ENCODE measurements at places on chromosomes 1 and 21.

GRCh38 chr1:204361781-204362180 lies 2.1 kb upstream of the PLEKHA6 start:
- DNase-seq = no peak

DNA sequence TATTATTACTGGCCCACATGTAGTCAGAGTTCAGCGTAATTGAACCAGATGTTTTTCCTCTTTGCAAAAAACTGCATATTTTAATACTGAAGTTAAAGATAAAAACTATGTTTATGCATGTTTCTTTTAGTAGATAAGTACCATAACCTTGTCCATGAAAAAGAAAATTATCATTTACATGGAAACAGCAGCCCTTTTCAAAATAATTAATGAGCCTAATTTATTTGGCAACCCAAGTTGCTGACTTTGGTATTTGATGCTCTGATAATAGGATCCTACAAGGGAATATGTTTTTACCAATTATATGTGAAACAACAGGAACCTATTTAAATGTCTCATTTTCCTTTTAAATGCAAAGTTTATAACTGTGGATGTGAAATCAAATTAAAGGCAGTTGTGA lies 281.3 kb upstream of the C1orf105 start:
- DNase-seq = no peak

GRCh38 chr1:51535006-51535592 lies 16.0 kb upstream of the EPS15 start:
- DNase-seq = peak; percentile 21

DNA sequence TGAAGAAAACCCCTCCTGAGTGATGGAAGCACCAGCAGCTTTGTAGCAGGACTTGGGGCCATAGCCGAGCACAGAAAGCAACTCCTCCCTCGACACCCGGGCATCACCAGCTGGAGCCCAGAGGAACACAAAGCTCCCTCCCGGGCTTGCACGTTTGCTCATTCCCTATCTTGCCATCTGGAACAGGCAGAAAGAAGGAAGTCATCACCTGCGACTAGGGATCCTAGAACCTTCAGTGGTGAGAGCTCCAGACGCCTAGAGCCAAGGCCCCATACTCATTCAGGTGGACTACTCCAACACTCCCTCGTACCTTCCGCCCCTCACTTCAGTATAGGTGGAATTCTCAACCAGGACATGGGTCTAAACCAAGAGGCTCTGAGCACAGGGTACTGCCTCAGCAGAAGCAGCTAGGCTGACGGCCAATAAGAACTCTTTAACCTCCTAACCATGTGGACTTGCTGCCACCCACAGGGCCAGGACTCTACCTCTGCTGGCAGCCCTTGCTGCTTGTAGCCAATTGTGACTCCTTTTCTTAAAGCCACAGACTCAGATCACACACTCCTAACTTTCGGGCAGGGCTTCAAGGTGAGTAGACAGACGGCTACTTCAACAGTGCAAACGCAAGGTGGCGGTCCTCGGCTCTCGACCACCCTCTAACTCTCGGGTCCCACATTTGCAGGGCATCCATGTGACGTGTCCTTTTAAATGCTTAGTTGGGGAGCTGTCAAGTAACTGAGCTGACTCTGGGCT lies 65.4 kb downstream of the NPHP4 start:
- DNase-seq = no peak

GRCh38 chr1:241598249-241598648 lies 41.9 kb downstream of the CHML start:
- peak; percentile 16 for DNase-seq

DNA sequence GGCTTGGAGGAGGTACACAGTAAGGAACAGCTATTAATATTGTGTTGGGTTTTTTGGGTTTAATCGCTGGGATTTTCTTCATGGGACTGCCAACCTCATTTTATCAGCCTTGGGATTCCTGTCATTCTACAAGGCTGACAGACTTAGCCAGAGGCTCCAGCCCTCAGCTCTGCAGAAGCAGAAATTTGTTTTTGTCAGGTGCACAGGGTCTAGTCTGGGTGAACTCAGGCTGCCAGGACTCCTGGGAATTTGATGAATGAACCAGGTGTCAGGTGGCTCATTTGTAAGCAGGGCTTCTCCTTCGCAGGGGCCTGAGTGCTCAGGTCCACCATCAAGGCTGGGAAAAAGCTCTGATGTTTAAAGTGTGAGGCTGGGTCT lies 11.5 kb upstream of the ZNF362 start:
- DNase-seq = no peak

- DNase-seq = no peak
Measured at GRCh38 chr1:156467385-156467784, 33.2 kb downstream of the MEF2D start.

DNA sequence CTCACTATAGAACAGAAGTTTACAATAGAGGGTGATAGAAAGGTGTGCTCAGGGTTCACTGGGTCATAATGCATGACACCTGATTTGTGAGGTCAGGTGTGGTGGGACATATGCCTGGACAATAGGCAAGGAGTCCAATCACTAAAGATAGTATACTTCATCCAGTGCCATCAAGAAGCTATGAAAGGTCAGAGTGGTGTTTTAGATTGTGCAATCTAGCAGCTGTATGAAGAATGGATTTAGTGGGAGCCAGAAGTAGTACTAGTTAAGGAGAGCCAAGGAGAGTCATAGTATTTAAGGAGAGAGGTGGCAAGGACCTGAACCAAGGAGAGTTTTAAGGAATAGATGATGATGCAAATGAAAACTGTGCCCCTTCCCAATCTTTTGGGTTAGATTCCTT lies 80.6 kb upstream of the C1orf105 start:
- no peak for DNase-seq

- no peak for DNase-seq
Measured at GRCh38 chr1:232793944-232794343, 11.3 kb upstream of the MAP10 start.

DNA sequence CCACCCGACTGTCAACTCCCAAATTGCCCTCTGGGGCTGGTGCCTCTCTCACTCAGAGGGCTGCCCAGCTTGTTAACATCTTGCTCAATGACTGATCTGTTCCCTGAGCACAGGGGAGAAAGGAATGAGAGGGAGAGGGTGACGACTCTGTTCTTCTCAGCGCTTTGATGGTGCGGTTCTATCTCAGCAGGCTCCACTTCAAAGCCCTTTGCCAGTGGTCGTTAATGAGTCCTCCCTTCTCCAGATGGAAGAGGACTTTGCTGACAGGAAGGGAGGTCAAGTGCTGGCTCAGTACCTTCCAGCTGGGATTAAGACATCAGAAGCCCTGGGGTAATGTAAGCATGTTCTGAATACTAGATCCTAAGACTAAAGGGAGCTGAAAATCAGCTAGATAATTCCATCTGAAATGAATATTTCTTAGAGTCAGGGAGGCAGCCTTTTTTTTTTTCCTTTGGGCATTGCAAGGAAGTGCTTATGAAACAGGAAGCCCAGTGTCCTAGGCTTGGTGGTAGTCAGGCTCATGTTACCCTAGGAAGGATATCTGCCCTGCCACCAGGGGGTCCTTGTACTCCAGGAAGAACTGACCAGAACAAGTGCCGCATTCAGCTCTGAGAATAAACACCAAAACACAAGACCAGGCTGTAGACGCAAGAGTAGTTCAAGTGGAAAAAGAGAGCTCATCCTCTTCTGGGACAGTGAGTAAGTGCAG lies 4.7 kb downstream of the FMOD start:
- DNase-seq = no peak

DNA sequence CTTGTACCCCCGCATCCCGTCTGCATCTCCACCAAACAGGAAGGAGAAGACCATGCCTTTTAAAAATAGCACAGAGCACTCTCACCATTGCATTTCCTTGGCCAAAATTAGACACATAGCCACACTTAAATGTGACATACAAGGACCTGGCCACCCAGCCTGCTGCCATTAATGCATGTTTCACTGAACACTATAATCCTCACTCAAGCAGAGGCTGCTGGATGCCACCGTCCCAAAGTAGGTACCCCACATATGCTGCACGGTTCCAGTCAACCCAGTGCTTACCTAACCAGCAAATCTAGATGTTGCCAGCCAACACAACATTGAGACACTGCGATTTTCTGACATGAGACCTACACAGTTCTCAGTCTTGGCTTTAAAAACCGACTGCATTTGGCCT lies 107.7 kb downstream of the ADSS2 start:
- DNase-seq = no peak

- no peak for DNase-seq
Measured at GRCh38 chr1:113140176-113140575, 67.2 kb downstream of the LRIG2 start.

DNA sequence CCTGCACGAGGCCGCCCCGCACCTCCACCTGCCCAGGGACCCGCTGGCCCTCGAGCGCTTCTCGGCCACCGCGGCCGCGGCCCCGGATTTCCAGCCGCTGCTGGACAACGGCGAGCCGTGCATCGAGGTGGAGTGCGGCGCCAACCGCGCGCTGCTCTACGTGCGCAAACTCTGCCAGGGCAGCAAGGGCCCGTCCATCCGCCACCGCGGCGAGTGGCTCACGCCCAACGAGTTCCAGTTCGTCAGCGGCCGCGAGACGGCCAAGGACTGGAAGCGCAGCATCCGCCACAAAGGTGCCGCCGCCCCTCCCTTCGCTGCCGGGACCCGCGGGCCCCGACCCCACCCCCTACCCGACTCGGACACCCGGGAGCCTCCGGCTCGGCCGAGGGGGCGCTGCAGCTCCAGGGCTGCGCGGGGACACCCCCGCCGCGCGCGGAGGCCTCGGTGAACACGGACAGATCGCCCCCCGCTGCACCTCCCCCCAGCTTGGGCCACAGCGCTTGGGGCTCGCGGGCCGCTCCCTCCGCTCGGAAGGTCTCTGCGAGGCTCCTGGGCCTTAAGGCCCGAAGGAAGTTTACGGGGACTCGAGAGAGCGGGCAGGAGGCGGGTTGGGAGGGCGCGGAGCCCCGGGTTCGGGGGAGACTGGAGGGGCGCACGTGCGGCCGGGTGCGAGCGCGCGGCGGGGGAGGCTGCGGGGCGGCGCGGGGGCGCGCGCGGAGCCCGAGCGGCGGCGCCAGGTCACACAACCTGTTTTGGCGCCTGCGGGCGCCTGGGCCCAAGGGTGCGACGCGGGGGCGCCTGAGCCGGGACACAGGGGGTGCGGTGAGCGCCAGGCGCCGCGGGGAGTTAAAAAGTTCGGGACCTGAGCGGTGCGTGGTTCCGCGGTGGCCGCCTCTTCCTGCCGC lies 1.2 kb downstream of the SAMD11 start:
- DNase-seq = no peak

GRCh38 chr1:226001963-226002666 lies 3.0 kb upstream of the SDE2 start:
- DNase-seq = peak; percentile 56

DNA sequence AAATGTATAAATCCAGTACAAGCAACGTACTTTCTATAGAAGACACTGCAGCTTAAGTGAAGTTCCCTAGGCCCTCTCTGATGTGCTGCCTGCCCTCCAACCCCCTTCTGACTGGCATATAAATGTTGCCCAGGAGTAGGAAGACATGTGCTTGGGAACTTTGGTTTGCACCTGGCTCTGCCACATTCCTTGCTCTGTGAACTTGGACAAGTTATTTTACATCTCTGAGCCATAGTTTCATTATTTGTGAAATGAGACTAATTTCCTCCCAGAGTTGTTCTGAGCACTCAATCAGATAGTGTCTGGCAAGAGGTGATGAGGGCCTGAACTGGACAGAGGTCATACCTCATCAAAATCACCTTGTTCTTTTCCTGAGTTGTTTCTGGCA lies 3.5 kb upstream of the PHC2 start:
- no peak for DNase-seq

DNA sequence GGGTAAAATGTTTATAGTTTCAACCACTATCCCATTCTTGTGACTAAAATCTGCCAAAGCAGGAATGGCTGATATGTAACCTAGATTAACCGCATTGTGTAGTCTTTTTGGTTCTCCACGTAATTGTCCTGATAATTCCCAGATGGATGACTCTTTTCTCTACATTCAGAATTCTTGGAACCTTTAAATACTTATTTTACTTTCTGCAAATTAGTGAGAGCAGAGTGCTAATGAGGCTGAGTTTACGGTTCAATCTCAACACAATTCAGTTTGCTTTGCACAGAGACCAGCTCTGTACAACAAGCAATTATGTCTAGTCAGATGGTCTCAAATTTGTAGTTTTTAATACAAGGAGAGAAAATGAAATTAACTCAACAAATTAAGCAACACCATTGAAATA lies 9.1 kb downstream of the CRB1 start:
- no peak for DNase-seq

DNA sequence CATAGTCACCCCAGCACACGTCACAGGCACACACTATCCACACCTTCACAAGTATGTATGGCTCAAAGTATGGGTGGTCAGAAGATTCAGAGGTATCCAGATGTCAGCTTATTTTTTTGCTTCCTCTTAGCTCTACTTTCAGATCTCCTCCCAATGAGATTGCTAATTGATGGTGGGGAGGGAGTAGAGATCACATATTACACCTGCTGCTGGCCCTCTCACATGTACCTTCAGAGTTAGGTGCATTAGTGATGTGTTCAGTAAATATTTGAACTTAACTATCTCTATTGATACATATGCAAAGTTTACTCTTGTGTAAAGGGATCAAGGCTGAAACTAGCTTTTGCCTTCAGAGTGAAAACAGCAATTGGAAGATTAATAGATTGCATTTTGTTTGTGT lies 262.6 kb downstream of the PCP4 start:
- no peak for DNase-seq

DNA sequence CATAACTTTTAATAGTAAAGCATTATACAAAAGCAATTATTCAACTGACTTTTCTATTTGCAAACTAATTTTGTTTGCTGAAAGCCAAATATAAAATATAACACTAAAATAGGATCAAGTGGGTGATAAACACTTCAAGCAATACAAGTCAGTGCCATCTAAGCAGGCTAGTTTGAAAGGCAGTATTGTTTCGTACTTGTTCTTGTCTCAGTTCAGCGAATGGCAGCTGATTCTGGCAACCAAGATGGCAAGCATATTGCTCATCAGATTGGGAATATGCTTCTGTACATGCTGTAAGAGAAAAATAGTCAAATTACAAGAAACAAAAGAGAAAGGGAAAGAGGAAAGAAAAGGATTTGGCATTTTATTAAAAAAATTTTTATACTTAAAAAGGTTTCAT lies 7.5 kb downstream of the TMEM59 start:
- no peak for DNase-seq

DNA sequence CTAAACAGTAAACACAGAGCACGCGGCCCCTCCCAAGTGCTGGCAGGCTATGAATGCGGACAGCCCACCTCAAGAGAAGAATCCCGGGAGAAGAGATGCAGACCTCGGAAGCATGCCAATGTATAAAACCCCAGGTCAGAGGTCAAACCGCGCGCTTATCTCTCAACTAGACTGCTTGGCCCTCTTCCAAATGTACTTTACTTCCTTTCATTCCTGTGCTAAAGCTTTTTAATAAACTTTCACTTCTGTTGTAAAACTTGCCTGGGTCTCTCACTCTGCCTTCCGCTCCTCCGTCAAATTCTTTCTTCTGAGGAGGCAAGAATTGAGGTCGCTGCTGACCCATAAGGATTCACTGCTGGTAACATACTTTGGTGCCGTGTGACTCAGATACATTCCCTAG lies 216.0 kb downstream of the S1PR1 start:
- DNase-seq = no peak

DNA sequence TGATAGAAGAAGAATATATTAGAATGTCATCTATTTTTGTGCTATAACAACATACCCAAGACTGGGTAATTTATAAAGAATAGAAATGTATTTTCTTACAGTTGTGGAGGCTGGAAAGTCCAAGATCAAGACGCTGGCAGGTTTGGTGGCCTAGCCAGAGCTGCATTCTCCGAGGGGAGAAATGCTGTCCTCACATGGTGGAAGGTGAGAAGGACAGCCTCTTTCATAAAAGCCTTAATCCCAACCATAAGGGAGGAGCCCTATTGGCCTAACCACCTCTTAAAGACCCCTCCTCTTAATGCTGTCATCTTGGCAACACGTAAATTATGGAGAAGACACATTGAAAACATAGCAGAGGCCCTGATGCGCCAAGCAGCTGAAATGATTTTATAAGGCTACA lies 60.1 kb upstream of the KAZN start:
- DNase-seq = no peak

All from germinal center (tissue), 1 donor.